ENCODE measurements at places on chromosomes 6 and 20.

DNA sequence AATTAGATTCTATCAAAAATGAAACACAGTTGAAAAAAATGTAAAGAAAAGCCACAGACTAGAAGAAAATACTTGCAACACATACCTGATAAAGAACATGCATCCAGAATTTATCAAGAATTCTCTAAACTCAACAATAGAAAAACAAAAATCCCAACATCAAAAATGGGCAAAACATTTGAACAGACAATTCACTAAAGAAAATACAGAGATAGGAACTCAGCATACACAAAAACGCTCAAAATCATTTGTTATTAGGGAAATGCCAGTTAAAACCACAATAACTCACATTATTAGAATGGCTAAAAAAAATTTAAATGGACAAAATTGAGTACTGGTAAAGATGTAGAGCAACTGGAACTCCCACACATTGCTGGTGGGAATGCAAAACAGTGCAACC, 311.0 kb upstream of the PRDM1 start:
- DNase-seq: no peak

DNA sequence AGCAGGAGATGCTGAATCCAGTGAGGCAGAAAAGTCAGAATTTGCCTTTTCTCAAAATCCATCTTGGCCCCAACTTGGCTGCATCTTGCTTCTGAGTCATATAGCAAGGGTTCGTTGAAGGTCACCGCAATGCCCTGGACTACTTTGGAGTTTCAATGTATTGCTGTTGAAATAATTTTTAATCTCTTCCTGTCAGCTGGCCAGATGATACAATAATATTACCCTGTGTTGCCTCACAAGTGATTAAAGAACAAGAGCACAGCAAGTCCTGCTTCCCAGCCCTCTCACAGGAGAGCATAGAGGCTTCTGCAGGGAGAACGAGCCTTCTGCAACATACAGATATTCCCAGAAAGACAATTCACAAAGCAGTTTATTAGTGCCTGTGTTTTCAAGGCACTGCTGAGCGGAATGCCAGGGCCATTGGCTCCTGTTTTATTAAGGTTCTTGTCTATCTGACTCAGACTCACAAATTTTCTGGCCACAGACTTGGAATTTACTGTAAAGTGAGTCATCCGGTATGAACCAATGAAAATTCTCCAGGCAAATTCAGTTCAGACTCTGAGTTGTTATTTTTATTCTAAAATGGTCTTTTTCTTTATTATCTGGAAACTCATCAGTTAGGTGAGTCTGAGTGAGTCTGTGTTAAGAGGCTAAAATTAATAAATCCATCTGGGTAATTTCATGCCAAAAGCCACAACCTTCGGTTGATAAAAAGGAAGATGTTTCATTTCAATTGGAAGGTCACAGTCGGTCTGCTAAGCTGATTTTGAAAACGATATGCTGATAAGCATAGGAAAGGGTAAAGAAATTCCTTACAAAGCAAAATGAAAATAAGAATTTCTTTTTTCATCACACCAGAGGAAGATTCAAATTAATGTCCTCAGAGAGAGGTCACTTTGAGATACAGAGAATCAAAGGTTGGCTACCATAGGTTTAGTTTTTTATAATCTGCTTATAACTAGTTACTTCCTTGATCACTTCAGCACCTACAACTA, 289.4 kb upstream of the STXBP5 start:
- DNase-seq: no peak

GRCh38 chr6:82227770-82228169, 19.8 kb downstream of the IBTK start:
- DNase-seq: no peak

GRCh38 chr6:89413006-89413400, 930 bp upstream of the RRAGD start:
- peak; percentile 21 for DNase-seq

- DNase-seq: no peak
Observed at GRCh38 chr6:6701864-6702263, 113.3 kb downstream of the LY86 start.

GRCh38 chr6:52364480-52365166, 2.7 kb downstream of the PAQR8 start:
- DNase-seq: no peak

GRCh38 chr6:128007658-128008057, 106.8 kb upstream of the THEMIS start:
- no peak for DNase-seq

DNA sequence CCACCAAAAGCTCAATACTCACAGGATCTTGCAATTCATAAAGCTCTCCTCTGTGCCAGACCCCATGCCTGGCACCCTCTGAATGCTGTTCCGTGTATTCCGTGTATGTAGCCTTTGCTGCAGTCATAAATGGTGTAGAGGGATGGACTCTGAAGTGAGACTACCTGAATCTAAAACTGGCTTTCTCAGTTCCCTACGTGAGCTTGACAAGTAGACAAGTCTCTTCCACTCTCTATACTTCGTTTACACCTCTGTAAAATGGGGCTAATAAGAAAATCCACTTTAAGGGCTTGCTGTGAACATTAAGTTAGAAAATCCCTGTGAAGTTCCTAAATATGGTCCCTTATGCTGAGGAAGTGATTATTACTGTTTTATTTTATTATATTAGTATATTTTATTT, 31.5 kb downstream of the PPP1R16B start:
- no peak for DNase-seq

GRCh38 chr6:42644211-42644610, 78.2 kb downstream of the PRPH2 start:
- DNase-seq: no peak

DNA sequence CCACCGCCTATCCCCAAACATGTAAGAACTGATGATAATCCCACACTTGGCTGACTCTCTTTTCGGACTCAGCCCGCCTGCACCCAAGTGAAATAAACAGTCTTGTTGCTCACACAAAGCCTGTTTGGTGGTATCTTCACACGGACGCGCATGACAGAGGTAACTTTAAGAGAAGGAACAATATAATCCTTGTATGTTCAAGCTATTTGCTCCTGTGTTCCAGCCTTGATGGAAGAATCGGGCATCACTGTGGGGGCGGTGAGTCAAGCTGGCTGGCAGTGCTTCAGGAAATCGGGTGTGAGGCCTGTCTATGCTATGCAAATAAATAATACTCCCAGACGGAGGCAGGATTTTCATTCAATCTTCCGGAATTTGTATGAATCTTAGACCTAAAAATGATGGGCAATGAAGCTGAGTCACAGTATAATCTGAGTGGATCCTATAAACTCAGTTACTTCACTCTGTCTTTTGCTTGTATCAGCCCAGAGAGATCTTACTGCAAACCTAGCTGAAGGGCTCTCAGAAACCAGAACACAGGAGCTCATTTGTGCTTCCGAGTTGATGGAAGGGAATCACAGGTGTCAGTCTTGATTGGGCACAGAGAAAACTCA, 45.2 kb upstream of the NT5E start:
- no peak for DNase-seq

DNA sequence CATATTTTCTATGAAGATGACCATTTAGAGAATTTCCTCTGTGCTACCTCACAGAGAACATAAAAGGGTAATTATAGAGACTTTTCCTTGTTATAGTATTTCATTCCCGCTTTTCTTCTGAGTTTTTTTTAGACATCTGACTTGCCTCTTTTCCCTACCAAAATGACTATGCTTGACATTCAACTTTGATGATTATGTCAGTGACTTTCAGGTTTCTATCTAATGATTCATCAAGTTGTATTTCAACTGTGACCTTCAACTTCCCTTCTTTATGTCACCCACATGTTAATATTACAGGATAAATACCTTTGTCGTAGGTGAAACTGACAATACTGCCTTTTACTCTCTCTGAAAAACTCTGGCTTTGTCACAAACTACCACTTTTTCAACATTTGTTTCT, 95.3 kb downstream of the MLIP start:
- no peak for DNase-seq

- peak; percentile 22 for DNase-seq
Observed at GRCh38 chr6:3337521-3338350, 79.0 kb downstream of the PSMG4 start.

DNA sequence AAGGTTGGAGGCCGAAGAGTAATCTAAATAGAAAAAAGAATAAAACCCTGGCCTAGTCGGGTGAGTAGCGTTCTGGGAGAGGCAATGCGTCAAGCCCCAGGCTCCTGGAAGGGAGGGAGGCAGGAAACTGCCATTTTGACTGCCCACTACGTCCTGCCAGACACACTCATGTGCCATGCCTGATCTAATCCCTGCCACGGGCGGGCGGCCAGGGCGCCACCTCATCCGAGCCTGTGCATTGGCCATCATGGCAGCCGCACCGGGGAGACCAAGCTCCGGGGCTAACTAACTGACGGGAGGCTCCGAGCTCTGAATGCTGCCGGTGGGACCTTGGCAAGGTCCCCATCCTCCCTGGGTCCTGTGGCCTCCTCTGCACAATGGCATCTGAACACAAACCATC, 68.8 kb downstream of the INSM1 start:
- no peak for DNase-seq

DNA sequence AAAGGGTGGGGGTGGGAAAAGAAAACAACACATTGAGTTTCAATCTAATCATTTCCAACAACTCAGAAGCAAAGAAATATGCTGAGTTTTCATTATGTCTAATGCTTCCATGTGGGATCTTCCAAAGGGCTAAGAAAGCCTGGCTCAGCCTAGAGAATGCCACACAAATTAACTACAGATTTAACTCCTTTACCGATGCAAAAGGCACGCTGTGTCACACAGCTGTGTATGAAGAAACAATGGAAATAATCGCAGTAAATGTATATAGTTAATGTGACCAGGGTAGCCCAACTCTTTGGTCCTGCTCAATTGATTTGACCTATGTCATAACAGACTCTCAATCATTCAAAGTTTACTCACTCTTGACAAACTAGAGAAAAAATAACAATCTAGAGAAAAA, 17.8 kb downstream of the B4GALT5 start:
- DNase-seq: no peak

GRCh38 chr6:48111575-48111974, 578 bp upstream of the PTCHD4 start:
- DNase-seq: no peak

- DNase-seq: no peak
Observed at GRCh38 chr6:13629459-13630116, 14.5 kb downstream of the NOL7 start.

GRCh38 chr6:14739827-14740226, 506.0 kb upstream of the JARID2 start:
- DNase-seq: no peak

DNA sequence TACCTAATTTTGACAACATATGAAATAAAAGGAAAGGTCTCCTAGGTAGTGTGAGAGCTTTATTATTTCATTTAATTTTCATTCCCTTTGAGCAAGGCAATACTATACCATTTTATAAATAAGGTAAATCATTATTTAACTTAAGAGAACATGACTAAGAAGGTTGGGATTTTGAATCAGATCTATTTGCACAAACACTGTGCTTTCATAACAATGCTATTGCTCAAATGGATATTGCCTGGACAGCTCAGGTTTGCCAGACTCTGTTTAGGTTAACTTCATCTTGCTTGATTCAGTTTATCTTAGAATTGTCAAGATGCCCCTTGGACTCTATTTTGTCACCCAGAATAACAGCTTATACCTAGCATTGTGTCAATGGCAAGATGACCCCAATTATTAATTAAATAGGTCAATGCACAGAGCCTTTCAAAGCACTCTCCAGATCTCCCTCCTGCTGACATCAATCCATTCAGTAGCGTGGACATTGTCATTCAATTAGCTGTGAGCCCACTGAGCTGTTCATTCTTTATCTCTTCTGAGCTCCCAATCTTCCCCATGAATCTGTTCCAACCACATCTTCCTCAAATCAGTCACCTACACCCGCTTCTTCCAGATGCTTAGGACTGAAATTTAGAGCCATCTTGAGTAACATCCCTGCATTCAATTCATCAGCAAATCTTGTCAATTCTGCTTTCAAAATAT, 42.1 kb upstream of the TMEM30A start:
- no peak for DNase-seq

GRCh38 chr20:9672027-9672426, 157.6 kb downstream of the LAMP5 start:
- DNase-seq: no peak

DNA sequence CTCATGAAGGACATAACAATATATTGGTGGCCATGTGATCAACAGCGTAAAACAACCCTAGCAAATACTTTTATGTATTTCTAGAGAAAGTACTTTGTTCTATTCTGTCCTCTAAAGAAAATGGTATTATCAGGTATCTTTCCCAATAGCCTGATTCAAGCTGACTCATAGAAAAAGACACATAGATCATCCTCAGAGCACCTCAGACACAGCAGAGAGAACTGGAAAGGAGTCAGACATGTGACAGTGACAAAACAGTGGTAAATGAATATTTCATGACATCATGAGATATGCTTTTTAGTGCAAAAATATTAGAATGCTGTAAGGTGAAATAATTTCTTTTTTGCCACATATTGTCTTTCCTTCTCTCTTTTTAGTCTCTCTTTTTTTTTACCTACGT, 1355.0 kb upstream of the MAP3K7 start:
- DNase-seq: no peak

DNA sequence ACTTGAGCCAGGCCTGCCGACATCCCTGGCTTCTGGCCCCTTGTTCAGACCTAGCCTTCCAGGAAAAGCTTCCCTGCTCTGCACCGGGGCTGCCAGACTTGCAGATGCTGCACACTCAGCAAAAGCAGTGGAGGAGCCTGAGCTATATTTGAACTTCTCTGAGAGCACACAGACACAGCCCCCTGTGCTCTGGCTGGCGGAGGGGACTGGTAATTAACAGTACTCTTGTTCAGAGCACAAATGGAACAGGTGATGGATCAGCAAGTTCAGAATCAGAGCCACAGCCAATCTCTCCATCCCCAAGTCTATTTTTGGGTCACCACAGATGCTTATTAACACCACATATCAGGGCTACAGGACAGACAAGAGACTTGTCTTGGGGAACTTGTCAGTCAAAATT, 27.6 kb upstream of the RIMS4 start:
- no peak for DNase-seq

GRCh38 chr6:31403283-31404060, at the start of gene MICA:
Gene MICA, plus strand, starts transcription at chr6:31403595. Its CDS starts 38 bp downstream, at chr6:31403633.
- DNase-seq: peak; percentile 75

DNA sequence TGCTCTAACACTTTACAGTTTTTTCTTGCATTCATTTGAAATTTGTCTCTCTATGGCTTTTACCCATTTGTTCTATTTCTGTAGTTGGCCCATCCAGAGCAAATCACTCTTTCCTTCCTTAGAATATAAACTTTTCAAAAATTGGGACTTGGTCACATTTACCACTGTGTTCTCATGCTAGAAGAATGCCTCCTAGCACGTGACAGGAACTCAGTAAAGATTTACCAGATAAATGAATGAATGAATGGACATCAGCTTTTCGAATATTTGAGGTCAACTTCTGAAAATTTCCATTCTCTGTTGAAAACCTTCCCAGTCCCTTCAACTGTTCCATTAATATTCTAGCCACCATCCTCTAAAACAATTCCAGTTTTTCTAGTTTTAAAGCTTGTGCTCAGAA, 294.5 kb downstream of the CD83 start:
- DNase-seq: no peak

Measured in B cell (primary cell).